ENCODE measurements at places on chromosomes 2 and 18.

- no peak for DNase-seq
Observed at GRCh38 chr2:202530038-202530437, 104.7 kb upstream of the FAM117B start.

- DNase-seq = no peak
Observed at GRCh38 chr2:236915726-236916125, 170.0 kb upstream of the COPS8 start.

GRCh38 chr2:143730953-143731260 is 601.7 kb downstream of the ARHGAP15 start:
- DNase-seq = no peak

DNA sequence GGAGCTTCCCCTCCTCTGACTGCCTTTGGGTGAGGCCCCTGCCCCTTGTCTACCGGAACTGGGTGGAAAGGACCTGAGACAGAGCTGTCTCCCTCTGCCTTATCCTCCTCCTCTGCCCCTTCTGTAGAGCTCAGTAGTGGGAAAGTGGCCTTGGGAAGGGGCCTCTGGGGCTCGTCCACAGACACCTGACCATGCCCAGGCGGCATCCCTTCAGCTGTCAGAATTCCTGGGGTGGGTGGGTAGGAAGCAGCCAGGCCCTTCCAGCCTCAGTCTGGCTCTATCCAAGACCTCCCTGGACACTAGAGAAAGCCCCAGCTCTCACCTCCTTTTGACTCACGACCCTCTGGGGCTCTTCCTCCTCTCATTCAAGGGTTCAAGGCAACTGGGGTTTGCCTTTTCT is 35.6 kb downstream of the B3GNT2 start:
- no peak for DNase-seq

DNA sequence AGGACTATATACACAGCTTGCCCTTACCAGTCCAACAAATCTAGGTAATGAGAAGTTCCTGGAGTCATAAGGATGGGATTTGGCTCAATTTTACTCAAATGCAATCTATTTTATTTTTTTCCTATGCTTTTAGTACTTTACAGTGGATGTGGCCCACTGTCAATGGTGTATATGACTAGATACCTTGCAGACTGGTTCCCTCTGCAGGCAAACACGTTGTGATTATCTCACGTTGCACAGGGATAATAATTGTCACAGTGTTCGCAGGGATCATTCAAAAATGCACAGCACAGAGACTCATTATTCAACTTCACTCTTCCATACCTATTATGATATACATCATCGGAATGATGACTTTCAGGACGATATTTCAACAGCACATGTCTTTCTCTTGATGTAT is 359.7 kb downstream of the MBD2 start:
- DNase-seq = no peak

DNA sequence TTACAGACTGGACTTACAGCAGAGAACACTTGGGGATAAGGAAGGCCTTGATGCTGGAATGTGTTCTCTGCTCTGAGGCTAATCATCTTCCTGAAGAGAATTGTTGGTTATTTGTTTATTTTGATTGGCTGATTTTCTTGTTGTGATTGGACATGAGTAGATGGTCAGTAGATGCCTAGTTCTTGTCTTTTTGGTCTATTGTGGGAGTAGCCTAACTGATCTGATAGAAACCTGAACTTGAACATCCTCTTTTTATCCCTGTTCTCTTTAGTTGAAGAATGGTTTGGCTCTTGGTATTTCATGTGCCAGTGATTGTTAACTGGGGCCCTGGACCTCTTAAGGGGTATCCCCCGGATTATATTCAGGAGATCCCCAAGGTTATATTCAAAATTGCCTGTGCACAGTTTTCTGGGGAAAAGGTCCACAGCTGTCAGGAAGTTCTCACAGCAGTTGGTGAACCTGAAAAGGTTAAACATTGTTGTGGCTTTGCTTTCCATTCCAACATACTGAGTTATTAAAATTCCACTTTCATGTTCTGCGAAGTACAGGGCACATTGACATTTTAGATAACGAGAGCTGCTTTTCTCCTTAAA is 13.6 kb downstream of the TWSG1 start:
- DNase-seq = no peak

DNA sequence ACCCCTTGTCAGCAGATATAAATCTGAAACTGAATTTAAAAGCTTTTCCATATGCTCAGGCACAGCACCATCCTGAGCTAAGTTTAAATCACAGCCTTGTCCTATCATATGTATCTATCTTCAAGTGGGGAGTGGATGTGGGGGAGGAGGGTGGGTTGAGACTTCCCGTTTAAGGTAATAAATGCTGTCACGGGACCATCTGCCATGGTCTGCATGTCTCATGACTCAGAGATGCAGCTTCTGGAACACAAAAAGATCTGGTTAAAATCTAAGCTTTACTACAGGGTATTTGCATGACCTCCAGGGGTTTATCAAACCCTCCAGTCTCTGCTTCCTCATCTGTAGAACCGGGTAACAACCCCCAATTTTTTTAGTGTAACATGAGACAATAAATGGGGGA is 377.7 kb upstream of the ST6GAL2 start:
- no peak for DNase-seq

- DNase-seq = no peak
Observed at GRCh38 chr2:104465981-104466380, 387.9 kb upstream of the POU3F3 start.

GRCh38 chr18:75173125-75173432 is 35.9 kb downstream of the PTGR3 start:
- DNase-seq = no peak

DNA sequence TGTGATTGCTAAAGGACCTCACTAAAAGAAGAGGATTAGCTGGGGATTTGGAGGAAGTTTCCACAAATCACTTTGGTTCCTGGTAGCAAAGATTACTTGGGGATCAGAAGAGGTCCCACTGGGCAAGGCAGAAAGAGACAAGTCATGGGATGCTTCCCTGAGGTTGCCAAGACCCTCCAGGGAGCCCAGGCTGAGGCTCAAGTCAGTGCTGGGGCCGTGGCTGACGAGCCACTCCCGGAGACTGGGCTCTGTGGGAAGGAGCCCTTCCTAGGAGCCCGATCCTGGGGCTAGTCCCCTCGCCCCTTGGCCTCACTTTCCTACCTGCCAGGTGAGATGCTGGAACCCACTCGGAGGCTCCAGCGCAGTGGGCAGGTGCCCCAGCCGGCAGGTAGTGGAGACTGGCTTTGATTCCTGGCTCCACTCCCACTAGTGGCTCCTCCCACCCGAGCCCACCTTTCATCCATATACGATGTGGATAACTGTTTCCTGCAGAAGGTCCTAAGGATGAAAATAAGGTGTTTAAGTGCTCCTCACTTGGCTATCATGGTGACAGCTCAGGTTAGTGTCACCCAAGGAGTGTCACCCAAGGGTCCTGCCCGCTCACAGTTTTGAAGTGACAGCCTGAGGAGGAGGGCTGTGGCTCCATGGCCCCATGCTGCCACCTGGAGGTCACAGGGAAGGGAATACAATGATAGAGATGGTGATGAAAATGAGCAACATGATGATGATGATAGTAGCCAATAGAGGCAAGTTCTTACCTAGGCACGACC is 100.5 kb downstream of the CAPN13 start:
- no peak for DNase-seq

- DNase-seq = no peak
Observed at GRCh38 chr2:69517410-69517809, 80.2 kb upstream of the NFU1 start.

DNA sequence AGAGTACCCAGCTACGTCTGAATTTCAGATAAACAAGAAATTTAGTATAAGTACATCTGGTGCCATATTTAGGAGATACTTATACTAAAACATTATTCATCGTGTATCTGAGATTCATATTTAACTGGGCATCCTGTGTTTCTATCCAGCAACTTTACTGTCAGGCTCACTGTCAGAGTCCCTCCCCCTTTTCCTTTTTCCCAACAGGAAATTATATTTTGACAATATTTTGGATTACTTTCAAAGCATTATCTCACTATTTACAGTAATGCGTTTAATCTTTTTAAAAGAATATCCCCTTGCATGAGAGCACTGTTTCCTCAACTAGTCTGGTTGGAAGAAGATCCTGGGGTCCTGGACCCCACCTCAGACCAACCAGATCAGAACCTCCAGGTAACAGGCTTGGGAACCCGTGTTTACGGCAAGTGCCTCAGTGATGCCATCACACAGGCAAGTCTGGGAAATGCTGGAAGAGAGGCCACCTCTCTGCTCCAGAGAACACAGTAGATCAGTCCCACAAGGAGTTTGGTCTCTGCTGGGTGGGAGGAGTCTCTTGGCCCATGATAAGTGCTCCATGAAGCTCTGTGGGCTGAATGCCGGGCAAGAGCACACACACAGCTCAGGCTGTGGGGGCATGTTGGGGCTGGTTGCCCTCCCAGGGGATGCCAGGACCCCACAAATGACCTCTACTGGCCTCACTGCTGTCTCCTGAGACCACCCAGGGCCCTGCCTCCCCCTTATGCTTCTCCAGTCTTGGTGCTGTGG is 84.2 kb upstream of the UXS1 start:
- no peak for DNase-seq

DNA sequence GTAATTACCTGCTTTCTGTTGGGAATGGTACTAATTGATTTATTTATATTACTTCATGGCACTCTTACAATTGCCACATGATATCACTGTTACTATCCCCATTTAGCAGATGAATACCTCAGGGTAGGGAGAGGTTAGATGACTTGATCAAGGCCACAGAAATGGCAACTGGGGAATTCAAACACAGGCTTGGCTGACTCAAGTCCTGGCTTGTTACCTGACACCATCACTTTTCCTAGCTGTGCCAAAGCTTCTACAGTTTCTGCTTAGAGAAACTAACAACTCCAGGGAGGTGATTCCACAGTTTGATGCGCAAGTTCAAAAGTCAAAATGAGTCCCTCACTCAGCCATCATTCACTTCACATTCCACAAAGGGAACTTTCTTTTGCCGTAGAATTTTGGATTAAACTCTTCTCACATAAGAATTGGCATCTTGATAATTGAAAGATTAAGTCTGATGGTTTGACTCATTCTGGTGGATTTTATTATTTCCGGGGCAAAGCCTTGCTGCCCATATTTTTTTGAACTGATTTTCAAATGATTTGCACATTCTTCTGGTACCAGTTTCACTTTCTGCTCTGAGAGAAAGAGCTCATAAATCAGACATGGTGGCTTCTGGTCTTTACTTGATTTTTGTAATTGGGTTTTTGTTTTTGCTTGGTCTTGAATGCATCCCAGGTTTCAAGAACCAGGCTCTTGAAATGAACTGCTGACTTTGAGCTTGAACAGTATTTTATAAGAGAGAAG is 656.8 kb downstream of the BCL11A start:
- no peak for DNase-seq

DNA sequence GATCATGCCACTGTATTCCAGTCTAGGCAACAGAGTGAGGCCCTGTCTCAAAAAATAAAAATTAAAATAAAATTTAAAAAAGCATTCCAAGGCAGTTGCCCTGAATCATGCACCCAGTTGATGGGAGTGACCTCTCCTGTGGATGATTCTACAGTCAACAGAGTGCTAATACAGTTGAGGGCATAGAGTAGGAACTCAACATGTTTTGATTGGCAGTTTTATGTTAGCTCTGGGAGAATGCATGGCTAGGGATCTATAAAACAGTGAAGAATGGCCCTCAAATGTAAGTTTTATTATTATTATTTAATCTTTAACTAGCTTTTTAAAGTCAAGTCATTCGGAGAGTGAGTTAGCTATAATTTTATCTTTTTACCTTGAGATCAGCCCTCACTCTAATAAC is 228.5 kb upstream of the ITGA4 start:
- DNase-seq = no peak

- DNase-seq = no peak
Observed at GRCh38 chr2:120210270-120210693, 12.9 kb downstream of the TMEM185B start.

DNA sequence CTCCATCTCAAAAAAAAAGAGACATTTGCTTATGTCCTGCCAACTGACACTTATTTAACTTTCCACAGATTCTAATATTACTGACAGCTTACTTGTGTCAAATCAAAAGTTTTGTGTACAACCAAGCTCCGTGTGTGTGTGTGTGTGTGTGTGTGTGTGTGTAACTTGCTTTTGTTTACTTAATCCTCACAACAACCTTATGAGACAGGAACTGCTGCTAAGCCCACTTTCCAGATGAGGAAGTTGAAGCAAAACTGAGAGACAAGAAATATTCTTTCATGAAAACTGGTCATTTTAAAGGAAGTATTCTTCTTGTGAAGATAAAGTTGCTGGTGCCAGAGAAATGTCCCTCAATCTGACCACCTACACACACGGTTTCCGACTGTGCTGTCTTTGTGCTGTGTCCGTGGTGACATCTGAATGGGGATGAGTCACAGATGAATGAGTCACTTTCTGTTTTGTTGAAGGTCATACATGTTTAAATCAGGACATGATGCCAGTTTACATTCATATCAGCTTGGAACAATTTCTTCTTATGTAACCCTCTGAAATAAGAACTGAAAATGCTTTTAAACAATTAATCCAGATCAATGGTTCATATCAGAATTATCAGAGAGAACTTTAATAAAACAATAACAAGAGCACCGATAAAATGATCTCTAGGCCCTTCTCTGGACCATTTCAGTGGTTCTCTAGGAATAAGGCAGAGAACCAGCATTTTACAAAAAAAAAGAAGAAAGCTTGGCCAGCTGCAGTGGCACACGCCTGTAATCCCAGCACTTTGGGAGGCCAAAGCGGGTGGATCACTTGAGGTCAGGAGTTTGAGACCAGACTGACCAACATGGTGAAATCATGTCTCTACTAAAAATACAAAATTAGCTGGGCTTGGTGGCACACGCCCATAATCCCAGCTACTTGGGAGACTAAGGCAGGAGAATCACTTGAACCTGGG is 95.5 kb downstream of the THNSL2 start:
- no peak for DNase-seq

- no peak for DNase-seq
Observed at GRCh38 chr2:196592911-196593881, 46.3 kb upstream of the CCDC150 start.

- no peak for DNase-seq
Observed at GRCh38 chr2:120802158-120802557, 66.5 kb downstream of the GLI2 start.

GRCh38 chr2:226330206-226330605 is 469.4 kb downstream of the IRS1 start:
- DNase-seq = no peak

DNA sequence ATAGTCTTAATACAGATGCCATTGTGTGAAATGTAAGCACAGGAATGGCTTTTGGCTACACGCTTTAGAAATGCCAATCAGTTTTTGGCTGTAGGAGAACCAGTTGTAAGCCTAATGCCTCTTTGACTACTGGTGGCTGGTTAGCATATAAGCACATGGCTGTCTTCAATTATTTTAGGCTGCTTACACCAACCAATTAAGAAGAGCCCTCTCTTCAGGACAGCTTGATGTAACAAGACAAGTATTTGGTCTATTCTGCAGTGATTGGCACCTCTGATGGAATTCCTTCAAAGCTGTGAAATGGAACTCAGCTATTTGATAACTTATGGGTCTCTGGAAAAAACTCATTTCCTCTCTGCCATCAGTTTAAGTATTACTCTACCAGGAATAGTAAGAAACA is 680.1 kb upstream of the FSHR start:
- DNase-seq = no peak
